H1 (cell line): ENCODE measurements at places on chromosomes 2 and 18.

- no peak for DNase-seq
Observed at GRCh38 chr2:187580462-187581124, 26.4 kb upstream of the TFPI start.

GRCh38 chr2:38095996-38096861 is 20.3 kb upstream of the CYP1B1 start:
- no peak for DNase-seq

DNA sequence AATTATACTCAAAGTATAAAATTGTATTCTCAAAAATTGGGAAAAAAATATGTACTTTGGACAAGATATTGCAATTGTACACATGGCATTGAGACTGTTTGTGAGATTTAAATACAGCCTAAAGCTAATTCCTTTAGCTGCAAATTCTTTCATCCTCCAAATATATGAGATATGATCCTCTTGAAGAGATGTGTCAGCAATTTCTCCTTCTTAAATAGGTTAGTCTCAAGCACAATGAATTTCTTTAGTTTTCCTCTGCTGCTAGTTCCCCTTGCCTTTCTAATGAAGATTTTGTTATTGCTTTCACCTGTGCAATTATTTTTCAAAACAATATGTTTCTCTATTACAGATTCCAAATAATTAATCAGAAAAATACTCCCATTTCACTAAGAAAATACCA is 153.4 kb upstream of the GULP1 start:
- DNase-seq, result no peak

DNA sequence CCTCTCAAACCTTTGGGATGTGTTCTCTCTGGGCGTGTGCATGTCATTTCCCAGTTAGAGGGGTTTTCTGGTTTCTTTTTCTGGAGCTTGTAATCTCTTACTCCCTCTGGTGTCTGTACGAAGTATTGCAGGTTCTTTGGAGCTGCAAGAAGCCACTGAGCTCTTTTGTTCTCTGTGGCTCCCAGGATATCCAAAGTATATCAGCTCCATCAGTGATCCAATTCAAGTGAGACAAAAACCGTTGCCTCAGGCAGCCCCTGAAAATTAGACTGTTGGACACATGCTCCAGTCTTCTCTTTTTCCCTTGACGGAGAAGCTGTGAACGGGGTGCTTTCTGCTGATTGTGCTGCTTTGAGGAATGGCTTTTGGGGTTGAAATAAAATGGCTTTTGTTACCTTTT is 59.0 kb upstream of the LDLRAD4 start:
- DNase-seq, result no peak

- DNase-seq, result no peak
Observed at GRCh38 chr18:37965572-37965970, 400.0 kb upstream of the CELF4 start.

- DNase-seq, result no peak
Observed at GRCh38 chr18:12944709-12945108, 3.1 kb upstream of the SEH1L start.

- no peak for DNase-seq
Observed at GRCh38 chr2:1141079-1141478, 190.4 kb downstream of the SNTG2 start.

- peak; percentile 80 for DNase-seq
Observed at GRCh38 chr2:58497168-58497567, 256.0 kb upstream of the FANCL start.

GRCh38 chr18:40957533-40958070 is 997.4 kb upstream of the PIK3C3 start:
- DNase-seq, result no peak

GRCh38 chr2:232842689-232843088 is 27.4 kb upstream of the SNORC start:
- no peak for DNase-seq

DNA sequence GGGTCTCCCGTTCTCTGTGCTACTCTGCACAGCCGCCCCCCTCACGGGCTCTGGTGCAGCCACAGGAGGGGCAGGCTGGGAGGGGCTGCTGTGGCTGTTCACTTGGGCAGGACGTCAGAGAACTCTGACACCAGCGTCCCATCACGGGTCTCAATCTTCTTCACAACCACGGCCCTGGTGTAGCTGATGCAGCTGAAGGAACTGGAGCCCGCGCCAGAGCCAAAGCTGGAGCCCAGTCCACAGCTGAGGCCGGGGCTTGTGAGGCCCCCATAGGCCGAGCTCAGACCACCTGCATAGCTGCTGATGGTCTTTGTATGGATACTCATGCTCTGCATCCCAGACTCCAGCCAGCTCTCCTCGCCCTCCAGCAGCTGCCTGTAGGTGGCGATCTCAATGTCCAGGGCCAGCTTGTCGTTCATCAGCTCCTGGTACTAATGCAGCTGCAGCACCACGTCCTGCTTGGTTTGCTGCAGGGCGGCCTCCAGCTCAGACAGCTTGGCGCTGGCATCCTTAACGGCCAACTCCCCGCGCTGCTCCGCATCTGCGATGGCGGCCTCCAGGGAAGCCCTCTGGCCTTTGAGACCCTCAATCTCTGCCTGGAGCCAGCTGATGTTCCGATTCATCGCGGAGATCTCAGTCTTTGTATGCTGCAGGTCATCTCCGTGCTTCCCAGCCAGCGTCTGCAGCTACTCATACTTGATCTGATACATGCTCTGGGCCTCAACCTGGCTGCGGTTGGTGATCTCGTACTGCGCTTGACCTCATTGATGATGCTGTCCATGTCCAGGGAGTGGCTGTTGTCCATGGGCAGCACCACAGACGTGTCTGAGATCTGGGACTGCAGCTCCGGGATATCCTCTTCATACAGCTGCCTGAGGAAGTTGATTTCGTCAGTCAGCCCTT is 7.4 kb upstream of the DUSP19 start:
- DNase-seq, result peak; percentile 89

DNA sequence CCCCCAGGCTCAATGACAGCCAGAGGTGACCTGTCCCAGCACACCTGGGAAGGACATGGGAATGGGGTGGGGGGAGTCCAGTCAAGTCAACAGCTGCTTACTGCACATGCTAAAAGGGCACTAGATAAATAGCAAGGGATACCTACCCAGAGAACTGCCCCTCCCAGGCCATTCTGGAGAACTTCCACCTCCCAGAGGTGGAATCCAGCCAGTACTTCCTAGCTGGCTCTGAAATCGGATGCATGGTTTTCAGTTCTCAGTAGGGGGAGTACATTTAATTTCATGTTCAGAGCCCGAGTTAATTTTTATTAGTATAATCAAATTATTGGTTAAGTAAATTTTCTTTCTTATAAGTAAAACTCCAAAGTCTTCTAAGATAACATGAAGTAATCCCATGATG is 28.9 kb upstream of the ITGA6 start:
- DNase-seq, result no peak

DNA sequence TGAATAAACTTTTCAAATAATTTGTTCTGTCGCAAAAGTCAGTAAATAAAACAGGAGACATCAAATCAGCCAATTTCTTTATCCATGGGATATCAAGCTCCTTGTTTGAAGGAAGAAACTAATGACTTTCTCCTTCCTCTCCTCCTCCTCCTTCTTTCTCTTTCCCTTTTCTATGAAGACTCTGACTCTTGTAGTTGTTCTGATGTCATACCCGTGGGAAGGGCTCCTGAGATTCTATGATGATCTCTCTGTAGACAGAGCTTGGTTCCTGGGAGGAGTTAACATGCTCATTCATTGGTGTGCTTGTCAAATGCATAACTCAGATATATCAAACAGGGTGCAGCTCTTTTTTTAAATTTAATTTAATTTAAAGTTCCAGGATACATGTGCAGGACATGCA is 118.7 kb upstream of the KCTD1 start:
- no peak for DNase-seq

DNA sequence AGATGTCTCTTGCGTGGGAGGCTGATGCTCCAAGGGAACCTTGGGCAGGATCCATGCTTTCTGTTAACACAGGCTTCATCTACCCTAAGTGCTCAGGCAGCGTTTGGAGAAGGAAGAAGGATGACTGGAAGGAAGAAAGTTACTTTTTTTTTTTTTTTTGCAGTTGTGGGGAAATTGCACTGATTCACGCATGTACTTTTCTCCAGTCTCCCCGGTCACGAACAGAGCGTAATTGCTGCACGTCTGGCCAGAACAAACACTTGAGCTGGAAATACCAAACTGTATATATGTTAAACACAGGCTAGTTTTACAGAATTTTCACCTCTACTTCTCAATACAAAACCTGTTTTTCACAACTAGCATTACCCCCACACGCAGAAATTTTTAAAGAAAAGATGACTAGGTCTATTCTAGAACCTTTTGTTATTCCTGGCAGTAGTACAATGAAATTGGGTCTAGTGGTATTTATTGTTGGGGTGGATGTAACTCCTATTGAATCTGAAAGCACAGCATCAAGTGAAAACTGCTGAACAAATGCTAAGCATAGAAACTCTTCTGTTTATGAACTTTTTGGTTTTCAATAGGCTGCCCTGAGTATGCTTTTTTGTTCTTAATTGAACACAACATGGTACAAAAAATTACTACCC is 9.3 kb upstream of the SCYGR5 start:
- no peak for DNase-seq

GRCh38 chr18:949724-950631 is 45.3 kb downstream of the ADCYAP1 start:
- no peak for DNase-seq

DNA sequence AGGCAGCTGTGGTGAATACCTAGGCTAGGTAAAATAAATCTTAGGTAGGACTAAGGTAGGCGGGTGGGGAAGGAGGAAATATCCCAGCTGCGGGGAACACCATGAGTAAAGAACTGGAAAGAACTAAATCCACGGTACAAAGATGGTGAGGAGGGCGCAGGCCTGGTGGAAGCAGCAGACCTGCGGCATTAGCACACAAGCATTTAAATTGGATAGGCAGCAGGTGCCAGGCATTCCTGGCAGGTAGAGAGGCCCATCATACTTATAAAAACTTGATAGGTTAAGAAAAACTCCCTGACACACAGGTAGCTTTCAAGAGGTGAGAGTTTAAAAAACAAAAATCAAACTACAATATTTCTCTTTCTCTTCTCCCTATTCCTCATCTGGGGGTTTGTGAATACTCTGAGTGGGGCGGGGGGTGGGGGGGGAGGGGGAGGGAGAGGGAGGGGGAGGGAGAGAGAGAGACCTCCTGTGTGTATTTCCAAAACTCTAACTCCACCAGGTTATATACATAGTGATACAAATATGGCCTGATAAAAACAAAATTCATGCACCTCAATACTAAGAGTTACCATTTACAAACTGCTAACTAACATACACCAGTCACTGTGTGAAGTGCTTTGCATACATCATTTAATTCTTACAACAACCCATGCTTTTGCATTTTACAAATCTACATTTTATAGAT is 13.5 kb downstream of the AAK1 start:
- DNase-seq, result no peak

DNA sequence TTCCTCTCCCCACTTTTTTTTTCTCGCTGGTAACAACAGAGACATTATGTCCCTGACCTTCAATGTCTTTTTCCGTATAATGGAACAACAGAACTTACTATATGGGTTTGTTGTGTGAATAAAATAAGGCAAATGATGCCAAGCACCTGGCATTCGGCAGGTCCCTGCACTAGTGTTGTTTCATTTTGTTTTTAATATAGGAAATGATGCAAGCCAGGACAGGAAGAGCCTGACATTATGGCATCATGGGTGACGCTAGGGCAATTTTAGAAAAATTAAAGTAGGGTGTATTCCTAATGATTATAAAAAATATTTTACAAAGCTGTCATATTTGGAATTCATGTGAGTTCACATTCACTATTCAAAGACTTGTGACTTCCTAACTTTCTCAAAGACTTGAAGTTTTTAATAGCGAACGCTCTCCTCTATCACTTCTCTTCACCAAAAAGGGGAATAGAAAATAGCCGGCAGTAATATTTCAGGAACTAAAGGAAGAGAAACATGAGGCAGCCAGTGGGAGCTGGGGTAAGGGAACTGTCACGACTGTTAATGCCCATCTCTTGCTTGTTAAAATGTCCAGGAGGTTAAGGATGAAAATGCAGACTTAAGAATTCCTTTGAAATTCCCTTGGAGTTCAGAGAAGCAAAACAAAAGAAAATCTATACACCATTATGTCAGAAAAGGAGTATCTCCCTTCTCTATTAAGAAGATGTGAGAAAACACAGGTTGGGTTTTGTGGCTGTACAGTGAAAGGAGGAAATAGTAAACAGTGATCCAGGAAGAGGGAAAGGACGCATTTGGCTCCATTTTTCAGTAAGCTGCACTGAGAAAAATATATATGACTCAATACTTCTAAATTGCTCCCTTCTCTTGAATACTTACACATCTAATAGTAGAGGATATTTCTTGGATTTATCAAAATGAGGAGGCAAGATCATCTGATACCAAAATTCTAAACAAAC is 60.2 kb downstream of the DPP4 start:
- no peak for DNase-seq

- no peak for DNase-seq
Observed at GRCh38 chr2:138112536-138112935, 148.3 kb downstream of the HNMT start.

GRCh38 chr18:78701771-78702396 is 277.7 kb upstream of the SALL3 start:
- DNase-seq, result no peak

DNA sequence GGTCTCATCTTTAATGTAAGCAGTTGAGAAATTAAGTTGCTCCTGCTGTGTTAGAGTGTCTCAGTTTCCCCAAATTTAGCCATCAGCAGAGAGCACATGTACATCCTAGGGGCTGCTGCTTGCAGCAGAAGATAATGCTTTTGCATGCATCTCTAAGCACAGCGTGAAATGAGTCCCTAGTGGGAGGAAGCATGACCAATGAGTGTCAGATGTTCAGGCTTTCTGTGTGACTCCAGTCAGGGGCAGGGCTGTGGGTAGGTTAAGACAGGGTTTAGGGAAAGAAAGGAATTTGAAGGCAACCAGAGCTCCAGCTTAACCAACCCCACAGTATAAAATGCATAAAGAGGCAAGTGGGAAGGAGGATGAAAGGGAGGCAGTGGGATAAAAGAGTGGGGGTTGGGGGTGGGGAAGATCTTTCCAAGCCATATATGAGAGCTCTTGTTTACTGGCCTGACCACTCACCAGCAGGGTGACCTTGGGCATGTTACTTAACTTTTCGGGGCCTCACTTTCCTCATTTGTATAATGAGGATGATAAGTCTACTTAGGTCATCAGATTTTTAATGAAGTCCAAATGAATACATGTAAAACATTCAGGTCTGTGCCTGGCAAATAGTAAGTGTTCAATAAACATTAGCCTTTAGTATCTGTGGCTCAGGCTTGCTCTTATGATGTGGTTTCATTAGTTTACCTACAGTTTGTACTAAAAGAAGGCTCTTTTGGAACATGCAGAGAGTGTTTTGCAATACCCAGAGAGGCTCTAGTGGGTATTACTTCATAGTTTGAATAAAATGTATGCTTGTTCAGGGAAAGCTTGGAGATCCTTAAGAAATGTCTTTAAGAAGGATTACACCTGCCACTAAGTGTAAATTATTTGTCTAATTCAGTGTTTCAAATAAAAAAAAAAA is 42.7 kb upstream of the PELI1 start:
- DNase-seq, result no peak
